ENCODE measurements at places on chromosomes 7 and 10.

DNA sequence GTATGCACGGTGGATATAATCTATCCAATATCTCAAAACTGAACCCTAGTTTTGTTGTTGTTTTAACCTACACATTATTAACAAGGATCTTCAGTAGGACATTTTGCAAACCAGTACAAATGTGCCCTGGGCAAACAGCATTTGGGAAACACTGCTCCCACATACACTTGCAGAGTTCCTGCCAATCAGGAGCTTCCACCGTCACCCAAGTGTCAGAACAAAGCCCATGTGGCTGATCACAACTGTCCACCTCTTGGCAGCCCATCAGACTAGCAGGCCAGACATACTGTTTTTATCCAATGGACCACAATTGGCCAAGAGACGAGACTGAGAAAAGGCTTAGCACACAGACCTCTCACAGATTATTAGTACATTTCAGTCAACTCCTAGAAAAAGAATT lies 200.4 kb downstream of the FAM107B start:
- DNase-seq = no peak

- no peak for DNase-seq
Observed at GRCh38 chr10:81953420-81953819, 78.4 kb downstream of the NRG3 start.

DNA sequence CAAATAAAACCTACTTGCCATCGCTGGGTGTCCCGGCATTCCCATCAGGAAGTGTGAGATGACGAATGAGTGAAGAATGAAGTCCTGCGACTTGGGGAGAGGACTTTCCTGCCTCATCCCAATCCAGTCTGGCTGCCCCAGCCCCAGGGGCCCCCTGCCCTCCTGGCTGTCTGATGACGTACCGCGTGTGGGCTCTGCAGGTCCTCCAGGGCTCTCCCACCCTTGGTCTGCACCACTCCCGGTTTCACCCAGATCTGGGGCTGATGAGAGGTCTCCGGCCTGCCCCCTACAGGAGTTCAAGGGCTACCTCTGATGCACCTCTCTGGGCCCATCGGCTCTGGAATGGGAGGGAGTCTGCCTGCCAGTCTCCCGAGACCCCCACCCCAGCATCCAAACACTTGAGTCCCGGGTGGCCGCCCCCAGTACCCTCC lies 9.8 kb downstream of the ATP6V1F start:
- no peak for DNase-seq

DNA sequence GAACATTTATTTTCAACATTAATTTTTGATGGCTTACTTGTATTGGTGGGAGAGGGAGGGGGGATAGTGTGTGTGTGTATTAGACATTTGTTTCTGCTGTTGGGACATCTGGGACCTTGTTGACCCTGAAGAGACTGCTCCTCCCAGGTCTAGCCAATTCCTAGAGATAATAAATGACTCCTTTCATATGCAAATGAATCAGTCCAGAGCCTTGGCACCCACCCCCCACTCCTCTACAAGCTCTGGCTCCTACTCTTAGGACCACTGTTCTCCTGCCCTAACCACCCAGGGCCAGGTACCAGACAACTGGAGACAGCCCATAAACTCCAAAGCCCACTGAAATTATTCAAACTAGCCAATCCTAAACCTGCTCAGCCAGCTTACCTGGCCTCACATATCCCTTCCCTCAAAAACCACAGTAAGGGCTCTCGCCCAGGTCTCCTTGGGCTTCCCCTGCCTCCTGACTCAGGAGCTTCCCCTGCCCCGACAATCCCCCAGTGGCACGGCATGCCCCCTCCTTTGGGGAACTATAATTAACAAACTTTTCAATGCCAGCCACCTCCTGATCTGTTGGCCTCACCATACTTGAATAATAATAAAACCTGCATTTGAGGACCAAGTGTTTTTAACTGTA lies 233.3 kb downstream of the ELMO1 start:
- no peak for DNase-seq

DNA sequence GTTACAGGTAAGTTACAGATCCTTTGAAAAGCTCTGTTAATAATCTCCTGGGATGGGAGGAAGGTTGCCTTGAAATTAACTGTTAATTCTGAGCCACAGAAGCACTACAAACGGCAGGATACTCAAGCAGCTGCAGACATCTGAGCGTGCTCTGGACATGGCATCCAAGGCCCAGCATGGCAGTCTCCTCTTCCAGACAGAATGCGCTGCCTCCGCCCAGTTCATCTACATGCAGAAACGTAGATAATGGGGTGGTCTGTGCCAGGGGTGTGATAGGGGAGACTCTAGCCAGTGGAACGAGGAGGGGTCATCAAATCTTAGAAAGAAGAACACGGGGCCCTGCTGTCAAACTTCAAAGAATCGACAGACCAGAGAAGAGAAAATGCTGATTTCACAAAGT lies 13.8 kb downstream of the VIPR2 start:
- no peak for DNase-seq

DNA sequence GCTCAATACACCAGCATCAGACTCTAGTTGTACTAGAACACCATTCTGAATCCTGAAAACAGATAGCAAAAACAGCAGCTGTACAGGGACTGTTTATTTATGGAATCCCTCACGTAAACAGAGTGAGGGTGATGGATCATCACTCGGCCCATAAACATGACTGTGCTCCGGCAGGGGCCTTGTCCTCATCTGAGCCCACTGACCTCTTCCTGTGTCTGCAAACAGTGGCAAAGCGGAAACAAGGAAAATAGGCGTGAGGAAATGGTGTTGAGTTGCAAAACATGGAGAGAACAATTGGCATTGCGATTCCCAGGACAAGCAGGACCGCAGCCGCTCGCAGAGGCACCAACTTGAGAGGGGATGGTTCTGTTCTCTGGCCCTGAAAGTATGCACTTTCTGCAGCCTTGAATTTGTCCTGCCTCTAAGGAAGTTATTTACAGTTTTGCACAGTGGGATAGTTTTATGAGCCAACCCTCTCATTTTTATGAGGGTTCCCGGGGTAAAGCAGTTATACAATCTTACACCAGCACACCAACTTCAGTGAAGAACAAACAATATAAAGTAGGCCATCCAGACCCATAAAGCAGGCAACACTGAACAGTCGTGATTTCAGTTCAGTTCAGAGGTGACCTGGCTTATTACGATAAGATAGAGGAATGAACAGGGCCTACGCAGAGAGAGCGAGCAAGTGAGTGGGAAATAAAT lies 248.0 kb upstream of the FZD8 start:
- no peak for DNase-seq

DNA sequence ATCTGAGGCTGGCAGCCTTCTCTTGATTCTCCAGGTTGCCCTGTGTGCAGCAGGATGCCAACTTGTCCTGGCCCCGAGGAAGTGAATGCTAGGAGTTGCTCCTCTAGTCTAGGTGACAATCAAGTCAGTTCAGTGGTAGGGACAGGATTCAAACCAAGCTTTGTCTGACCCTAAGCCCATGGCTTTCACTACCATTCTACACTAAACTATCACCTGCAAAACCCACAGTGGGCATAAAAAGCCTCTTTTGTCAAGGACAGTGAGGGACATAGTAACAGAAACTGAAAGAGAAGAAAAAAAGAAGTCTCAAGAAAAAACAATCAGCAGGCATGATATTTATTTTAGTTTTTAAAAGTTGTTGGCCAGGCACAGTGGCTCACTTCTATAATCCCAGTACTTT lies 33.5 kb downstream of the KCNMA1 start:
- no peak for DNase-seq

DNA sequence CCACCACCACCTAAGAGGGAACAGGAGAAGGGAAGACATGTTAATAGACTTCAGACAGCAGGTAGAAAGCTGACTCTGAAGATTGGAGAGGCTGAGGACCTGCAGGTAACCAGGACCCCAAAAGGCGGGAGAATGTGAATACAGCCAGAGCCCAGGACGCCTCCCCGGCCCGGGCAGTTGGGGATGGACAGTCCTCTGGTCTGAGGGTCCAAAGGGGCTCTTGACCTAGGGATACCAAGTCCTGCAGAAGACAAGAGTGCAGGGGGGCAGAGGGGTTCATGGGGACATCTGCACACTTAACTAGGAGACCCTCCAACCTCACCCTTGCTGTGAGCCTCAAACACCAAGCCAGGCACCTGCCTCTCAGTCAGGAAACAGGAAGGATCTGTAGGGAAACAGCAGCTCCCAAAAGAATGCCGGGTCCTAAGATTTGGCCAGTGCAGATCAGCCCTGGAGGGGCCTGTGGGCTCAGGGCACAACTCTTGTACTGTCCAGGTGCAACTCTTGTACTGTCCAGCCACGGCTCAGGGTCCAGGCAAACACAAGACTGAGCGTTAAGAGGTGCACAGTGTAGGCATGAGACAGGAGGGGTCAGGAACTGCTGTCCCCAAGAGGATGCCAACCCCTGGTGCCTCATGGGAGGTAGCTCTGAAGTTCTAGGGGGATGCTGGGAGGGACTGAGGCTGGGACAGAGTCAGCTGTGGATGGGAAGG lies 2.3 kb upstream of the STK32C start:
- no peak for DNase-seq

- DNase-seq = no peak
Observed at GRCh38 chr7:69756235-69756634, 158.0 kb downstream of the AUTS2 start.

DNA sequence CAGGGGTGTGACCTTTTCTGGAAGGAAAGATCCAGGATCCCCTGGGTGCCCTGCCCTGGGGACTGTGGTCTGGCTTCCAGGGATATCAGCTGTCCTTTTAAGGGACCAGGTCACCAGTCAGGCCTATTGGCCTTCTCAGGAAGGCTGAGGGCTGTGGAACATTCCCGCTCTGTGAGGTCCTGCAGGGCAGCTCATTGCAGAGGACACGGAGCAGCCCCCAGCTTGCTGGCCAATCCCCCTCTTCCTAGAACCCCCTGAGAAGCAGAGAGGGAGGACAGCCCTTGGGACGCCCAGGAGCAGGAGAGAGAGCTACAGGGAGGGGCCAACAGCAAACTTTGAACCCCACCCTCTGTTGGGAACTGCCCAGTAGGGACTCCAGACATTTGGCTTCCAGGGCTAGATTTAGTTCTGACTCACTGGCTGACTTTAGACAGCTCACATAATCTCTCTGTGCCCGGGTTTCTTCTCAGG lies 67.9 kb upstream of the COL13A1 start:
- DNase-seq = no peak

- no peak for DNase-seq
Observed at GRCh38 chr10:78663721-78664120, 405.0 kb upstream of the ZMIZ1 start.

- no peak for DNase-seq
Observed at GRCh38 chr7:104804696-104805095, 209.3 kb upstream of the KMT2E start.

DNA sequence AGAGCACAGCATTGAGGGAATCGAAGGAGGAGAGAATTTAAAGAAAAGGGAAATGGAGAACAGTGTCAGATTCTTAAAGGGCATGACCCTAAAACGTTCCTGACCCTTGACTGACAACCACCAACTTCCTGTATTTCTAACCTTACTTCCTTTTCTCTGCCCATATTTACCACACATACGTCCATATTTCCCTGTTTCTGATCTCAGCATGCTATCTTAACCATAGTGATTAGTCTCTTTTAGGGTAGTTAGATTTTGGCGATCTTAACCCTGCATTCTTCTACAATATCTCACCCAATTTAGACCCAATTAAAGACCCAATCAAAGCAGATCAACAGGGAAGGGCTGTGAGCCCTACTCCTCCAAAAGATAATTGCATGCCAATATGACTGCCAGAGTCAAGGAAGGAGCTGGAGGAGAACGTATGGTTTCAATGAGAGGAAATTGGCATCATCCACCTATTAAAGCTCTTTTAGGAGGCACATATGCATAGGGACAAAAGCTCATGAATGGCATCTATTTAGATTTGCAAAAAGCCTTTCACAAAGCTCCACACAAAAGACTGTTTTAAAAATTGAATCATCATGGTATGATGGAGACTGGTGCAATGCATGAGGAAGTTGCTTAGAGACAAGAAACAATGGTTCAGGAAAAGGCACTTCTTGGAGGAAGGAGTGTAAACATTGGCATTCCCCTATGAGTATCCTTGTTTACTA lies 49.0 kb upstream of the ARHGAP12 start:
- DNase-seq = no peak

DNA sequence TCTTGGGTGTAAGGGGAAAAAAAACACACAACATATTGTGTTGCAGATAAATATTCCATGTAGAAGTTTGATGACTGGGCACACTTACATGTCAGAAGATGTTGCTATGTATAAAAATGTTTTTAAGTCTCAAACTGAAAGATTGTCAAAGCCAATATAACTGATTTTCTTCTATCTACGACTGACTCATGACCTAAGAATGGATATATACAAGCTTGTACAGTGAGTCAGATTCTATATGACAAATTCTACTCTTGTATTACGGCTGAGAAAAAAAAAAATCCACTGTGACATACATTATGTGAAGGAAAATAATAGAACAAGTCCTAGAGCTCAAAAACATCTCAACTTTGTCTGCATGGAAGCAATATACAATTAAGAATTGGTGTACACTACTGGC lies 343.0 kb upstream of the PCDH15 start:
- DNase-seq = no peak

- DNase-seq = no peak
Observed at GRCh38 chr7:134996097-134996550, 9.8 kb downstream of the AGBL3 start.

DNA sequence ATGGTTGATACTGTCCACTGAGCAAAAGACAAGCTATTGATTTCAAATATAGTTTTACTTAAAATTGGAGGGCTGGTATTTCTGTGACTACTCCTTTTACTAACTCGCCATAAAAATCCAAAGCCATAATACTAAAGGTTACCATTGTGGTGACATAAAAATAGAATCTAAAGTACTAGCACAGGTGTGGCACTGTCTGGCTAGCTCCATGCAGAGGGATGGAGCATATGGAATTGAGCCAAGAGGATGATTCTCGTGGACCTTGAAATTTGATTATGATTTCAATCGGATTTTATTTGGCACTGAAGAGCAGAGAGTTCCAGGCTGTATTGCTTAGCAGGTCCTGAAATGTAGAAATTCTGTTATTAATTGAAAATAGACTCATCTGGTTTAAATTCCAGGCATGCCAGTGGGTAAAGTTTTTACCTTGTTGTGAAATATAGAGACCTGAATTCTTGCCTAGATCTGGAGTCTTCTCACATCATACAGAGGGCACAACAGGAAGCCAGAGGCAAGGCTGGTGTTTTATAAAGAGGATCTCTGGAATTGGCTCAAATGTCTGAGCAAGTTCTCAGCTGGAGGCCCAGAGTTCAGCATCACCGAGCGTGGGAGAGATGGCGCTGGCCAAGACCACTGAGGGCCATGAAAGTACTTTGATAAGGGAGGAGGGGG lies 29.9 kb upstream of the DLD start:
- no peak for DNase-seq

- no peak for DNase-seq
Observed at GRCh38 chr7:1703441-1703840, 33.4 kb downstream of the ELFN1 start.
